ENCODE measurements at places on chromosomes 2 and 18. TPM values are rescaled to one million over a fixed set of nuclear protein-coding genes. Genes with fewer than 3 reads are reported as not detected.

AMER3 gene
- total RNA-seq, result not detected

NOP58 gene
- 91.2 TPM for total RNA-seq

- no peak for DNase-seq
Observed at GRCh38 chr2:10557506-10558265, 109.6 kb upstream of the ODC1 start.

DNA sequence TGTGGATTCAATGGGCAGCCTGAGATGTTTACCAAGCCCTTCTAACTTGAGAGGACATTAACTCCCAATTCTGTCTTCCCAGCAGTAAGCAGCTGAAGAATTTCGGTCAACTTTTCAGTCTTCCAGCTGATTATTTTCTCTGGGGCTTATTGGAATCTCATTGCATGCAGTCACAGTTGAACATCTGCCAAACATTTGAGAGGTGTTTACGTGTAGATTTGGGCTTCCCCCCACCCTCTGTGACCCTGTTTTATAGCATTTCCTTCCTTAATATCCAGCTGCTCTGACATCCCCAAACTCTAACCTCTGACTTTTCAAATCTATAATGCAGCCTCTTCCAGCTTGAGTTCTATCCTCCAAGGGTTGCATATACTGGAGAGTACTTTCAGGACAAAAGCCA is 16.5 kb upstream of the VIT start:
- no peak for DNase-seq

DNA sequence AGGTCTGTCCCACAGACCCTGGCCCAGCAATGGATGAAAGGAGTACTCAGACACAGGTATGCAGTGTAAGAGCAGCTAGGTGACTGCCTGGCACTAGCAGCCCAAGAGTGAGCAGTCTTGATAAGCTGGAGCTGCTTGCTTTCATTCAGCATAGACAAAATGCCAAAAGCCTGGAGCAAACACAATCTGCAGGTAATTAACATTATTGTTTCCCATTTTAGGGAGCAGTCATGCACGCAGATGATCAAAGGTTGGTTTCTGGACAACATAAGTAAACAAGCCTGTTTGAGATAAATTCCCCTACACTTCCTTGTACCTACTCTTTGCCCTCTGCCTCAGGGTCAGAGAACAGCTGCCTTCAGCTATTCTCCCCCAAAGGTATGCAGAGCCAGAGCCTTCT is 73.7 kb upstream of the MSTN start:
- no peak for DNase-seq

KLHL30 gene
- 0.03 TPM for total RNA-seq

DNA sequence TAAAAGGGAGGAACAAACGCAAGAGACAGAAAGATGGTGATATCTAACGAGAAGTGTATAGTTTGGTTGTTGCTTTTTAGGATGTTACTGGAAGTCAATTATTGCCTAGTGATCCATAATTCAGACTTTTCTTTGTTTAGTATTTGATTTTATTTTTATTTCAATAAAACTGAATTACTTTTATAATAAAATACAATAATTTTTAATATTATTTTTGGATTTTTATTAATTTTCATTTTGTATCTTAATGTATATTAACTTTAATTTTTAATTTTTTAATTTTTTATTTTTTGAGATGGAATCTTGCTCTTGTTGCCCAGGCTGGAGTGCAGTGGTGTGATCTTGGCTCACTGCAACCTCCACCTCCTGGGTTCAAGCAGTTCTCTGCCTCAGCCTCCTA is 55.6 kb downstream of the MTA3 start:
- no peak for DNase-seq

SFT2D3 gene
- 9.7 TPM for total RNA-seq

SULT1C4 gene
- not detected for total RNA-seq

DNA sequence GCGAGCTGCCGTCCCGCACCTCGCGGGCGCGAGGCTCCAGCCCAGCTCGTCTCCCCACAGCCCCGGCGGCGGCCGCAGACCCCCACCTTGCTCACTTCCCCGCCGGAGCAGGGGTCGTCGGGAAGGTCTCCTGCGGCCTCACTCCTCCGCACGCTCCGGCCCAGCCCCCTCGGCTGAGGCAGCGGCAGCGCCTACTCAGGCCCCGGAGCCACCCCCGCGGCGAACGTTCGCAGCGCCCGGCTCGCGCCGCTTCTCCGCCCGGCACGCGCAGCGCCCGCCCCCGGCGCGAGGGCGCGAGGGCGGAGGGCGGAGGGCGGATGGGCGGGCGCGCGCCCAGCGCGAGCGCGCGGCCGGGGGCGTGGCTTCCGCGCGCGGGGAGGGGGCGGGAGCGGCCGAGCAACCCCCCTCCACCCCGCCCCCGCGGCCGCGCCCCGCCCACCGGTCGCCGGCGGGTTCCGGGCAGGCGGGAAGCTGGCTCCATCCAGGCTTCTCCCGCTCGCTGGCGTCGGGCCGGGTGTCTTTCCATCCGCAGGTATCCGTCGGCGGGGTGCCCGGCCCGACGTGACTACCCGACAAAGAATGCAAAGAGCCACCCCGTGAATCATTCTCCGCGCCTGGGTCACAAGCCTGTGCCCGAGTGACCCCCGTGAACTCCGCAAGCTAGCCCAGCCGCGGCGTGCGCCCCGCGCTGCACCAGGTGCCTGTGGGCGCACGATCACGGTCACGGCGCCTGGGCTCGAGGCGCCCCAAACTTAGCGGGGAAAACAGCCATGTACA is at the start of gene DTNB:
DTNB (minus strand) TSS at position 278 of the 777 bp plus-strand sequence. CDS start 20,917 bp downstream, outside the sequence.
- DNase-seq, result peak; percentile 63

- DNase-seq, result no peak
Observed at GRCh38 chr18:59383851-59384250, 24.8 kb upstream of the LMAN1 start.

DNA sequence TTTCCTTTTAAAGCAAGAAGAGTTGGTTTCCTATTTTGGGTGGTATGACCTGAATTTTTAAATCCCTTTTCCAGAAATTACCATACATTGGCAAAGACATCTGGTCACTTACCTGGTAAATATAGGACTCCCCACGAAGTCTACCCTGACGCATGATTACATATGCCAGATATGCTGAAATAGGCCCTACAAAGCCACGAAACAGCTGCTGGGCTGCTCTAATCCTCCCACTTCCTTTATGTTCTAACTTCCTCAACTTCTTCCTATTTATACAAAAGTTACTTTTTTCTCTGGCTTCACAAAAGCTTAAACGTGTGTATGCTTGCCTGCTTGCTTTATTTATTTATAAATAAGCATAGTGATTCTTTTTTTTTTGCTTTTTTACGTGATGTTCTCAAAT is 186.0 kb upstream of the EPHA4 start:
- DNase-seq, result no peak

- no peak for DNase-seq
Observed at GRCh38 chr2:46161911-46162310, 135.3 kb upstream of the EPAS1 start.

MC2R gene
- not detected for total RNA-seq

DNA sequence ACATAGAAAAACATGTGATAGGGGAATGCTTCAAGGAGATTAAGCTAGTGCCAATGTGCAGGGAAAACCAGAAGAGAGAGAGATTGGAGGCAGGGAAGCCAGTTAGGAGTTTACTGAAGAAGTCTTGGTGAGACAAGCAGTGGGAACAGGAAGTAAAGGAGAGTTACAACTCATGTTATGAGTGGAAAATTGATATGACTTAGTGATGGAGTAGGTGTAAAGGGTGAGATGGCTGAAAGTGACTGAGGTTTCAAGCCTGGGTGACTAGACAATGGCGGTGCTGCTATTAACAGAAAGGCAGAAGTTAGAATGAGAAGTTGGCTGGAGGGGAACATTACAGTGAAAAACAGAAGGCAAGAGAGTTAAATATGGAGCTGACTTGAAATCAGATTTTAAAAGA is 16.5 kb downstream of the DOK1 start:
- no peak for DNase-seq

DNA sequence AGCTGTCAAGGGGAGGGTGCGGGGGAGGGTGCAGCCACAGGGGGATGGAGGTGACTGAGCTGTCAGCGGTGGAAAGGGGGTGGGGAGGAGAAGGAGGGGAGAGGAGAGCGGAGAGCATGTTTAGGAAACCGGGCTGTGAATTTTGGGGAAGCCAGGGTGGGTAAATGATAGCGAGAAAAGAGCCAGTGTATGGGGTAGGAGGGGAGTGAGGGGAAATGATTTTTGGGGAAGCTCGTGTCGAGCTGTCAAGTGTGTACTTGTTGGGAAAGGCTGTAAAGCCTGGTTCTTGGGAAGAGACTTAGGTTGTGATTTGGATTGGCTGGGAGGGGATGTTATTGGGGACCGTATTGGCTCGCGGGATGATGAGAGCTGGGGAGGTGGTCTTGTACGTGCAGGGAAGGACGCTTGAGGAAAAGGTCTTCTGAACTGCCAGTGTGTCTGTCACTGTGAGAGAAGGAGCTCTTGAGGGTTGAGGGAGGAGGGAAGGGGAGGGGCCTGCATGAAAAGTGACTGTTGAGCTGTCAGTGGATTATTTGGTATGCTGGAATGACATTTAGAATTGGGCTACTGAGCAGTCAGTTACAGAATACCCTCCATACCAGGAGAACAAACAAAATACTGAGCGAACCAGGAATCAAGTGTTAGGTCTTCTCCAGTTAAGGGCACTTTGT is 1.0 kb downstream of the UBR3 start:
- DNase-seq, result peak; percentile 67

DNA sequence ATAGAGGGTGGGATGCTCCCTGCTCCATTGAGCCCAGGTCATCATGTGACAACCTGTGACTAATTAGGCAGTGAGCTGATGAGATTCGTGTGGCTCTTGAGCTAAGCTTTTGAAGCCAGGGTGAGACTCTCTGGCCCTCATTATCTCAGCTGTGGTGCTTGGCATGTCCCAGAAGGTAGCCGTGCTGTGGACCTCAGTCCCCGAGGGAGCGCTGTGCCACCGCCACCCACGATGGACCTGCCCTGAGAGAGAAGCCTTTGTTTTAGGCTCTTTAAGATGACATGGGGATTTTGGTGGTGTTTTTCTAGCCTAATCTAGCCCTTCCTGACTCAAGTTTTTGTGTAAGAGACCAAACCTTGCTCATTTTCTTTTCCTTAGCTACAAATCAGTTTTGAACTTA is 66.4 kb downstream of the NEDD4L start:
- no peak for DNase-seq

PROC gene
- not detected for total RNA-seq

PLB1 gene
- total RNA-seq, result 7.4 TPM

CPLX4 gene
- total RNA-seq, result not detected

GRCh38 chr2:175630280-175631244 is 371.5 kb downstream of the LNPK start:
- no peak for DNase-seq

DNA sequence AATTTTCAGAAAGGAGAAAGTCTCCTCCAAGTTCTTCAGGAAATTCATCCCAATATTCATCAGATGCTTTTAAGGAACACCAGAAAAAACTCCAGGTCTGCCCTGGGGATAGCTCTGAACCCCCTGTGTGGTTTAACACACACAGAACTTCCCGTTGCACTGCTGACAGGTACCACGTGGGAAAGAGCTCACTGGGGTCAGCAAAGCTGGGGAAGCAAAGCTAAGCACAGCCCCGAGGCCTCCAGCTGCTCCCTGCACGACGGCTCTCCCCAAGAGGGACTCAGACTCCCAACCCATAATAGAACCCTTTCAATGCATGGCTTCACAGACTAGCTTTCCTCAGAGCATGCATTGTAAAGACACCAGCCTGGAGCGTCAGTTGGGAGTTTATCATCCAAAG is 28.0 kb downstream of the ADI1 start:
- peak; percentile 36 for DNase-seq

- DNase-seq, result peak; percentile 81
Observed at GRCh38 chr2:125745514-125745913, 910.4 kb upstream of the GYPC start.

SMAD7 gene
- total RNA-seq, result 6.0 TPM

IGFBP2 gene
- 479 TPM for total RNA-seq

DNA sequence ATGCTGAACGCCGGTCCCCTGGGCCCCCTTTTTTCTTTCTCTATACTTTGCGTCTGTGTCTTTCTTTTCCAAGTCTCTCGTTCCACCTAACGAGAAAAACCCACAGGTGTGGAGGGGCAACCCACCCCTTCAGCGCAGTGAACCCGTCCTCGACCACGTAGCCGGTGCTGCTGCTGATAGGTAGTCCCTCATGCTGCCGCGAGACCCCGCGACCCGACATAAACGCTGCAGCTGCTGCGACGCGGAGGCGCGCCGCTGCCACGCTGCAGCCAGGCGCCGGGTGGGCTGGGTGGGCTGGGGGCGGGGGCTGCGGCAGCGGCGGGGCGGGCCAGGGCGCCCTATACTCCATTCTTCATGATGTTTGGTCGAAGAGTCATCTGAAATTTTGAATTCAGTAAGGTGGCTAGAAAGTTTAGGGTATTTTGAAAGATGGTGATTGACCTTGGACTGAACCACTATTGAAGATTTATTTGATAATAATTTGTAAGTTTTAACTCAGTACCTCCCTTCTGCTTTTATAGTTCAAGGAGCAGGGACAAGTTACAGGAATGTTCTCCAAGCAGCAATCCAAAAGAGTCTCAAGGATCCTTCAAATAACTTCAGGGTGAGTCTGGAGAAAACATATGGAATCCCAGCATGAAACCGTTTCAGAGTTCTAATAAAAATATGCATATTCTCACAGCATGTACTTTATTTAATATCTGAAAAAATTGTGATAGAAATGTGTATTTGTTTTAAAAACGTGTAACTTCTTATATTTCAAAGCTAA is 24.1 kb downstream of the CFLAR start:
- DNase-seq, result no peak

GRCh38 chr2:160352500-160352899 is 141.1 kb downstream of the RBMS1 start:
- DNase-seq, result no peak

DNA sequence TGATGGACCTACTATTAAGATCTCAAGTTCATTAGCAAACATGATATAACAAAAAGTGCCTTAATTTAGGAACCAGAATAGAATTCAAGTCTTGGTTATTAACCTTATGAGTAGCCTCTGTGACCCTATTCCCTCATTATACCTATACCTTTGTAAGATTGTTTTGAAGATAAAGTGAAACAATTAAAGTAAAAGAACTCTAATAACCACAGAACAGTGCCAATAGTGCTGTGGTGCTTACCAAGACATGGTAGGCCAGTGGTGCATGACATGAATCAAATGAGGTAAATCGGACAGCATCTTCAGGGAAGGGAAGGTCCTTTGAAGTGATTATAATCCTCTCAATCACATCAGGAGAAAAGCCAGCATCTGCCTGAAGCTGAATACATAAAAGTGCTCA is 36.4 kb downstream of the METTL4 start:
- no peak for DNase-seq

SLC4A5 gene
- 0.29 TPM for total RNA-seq

- DNase-seq, result no peak
Observed at GRCh38 chr2:43642363-43642762, 5.3 kb downstream of the PLEKHH2 start.

CMPK2 gene
- total RNA-seq, result 3.8 TPM

DNA sequence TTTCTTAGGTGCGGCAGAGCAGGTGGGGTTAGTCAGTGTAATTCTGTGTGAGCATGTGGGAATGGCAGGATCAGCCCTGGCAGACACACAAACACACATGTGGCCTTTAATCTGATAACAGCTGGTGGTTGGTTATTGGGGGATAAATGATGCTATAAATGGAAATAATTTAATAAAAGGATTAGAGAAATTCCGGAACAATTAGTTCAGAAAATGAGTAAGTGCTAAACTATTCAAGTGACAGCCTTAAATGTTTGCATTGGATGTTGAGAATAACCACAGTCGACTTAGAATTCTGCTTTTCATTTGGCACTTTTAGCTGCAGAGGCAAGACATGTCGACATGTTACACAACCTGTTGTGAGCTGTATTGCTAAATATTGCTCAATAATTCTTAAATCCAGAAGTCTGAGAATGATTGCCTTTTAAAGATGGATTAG is 7.2 kb downstream of the SMYD1 start:
- DNase-seq, result no peak

RAB6D gene
- total RNA-seq, result not detected

SCN3A gene
- 0.03 TPM for total RNA-seq

RPRD1A gene
- total RNA-seq, result 58.5 TPM

Measured in SK-MEL-5 (cell line).